ENCODE measurements at places on chromosomes 7 and 10.

- peaks cover 33% of the 10 kb centered on the region for H3K27me3 ChIP-seq
- no peak overlapping the region for H3K27ac ChIP-seq
- DNase-seq = no peak
- H3K4me1 ChIP-seq = peaks cover 3% of the 10 kb centered on the region
- H3K36me3 ChIP-seq = peaks cover 3% of the 10 kb centered on the region
Observed at GRCh38 chr10:49412571-49412970, 16.7 kb upstream of the DRGX start.

- no peaks in the 10 kb centered on the region for H3K4me1 ChIP-seq
- no peaks in the 10 kb centered on the region for H3K36me3 ChIP-seq
Observed at GRCh38 chr10:31204090-31204489, 114.9 kb upstream of the ZEB1 start.

DNA sequence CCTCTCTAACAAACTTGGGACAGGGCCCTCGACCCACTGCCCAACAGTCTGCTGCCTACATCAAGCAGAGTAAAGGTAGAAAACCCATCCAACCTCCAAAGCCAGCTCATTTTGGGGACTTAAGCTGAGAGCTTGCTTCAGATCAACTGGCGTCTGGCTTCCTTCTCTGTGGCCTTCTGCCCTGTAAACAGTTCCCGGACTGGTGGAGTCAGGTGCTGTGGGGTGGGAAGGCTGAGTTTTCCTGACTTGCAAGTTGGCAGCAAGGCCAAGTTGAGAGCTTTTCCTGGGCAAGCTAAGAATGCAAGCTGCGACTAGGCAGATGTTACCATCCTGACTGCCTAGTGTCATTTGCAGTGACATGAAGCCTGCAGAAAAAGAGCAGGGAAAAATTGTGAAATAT, 3.7 kb downstream of the GALNT17 start:
- no peaks in the 10 kb centered on the region for H3K4me1 ChIP-seq
- peaks cover 6% of the 10 kb centered on the region for H3K27me3 ChIP-seq
- no peak for DNase-seq
- H3K36me3 ChIP-seq = peaks cover 2% of the 10 kb centered on the region
- H3K27ac ChIP-seq = no peak overlapping the region
- H3K4me3 ChIP-seq = no peak overlapping the region

DNA sequence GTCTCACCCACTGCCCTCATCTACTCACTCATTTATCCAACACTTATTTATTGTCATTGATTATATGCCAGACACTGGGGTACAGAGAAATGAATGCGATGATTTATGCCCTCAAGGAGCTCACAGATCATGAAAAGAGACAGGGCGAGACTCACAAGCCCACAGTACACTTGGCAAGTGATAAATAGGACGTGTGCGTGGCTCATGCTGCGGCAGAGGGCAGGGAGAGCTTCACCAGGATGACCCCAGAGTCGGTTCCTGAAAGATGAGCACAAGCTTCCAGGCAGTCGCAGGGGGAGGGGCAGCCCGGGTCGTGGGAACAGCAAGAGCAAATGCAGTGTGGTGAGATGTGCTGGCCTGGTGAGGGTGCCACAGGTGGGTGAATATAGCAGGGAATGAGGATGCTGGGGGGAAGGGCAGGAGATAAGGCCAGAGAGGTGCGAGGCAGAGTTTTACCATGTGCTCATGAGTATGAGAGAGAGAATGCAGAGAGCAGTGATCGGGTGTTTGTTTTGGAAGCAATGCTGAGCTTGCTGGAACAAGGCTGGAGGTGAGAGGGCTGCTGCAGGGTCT, 70.9 kb downstream of the ATXN7L1 start:
- no peak for DNase-seq
- peak overlapping the region; percentile 51 for H3K4me3 ChIP-seq
- H3K36me3 ChIP-seq = peaks cover 9% of the 10 kb centered on the region
- peaks cover 69% of the 10 kb centered on the region for H3K4me1 ChIP-seq
- peak overlapping the region; percentile 92 for H3K27ac ChIP-seq

GRCh38 chr10:34731885-34732701, 83.0 kb downstream of the PARD3 start:
- no peaks in the 10 kb centered on the region for H3K36me3 ChIP-seq
- no peak for DNase-seq
- peaks cover 9% of the 10 kb centered on the region for H3K27me3 ChIP-seq

GRCh38 chr7:107898997-107899594, 8.1 kb downstream of the DLD start:
- H3K4me1 ChIP-seq = peaks cover 44% of the 10 kb centered on the region
- no peak overlapping the region for H3K4me3 ChIP-seq
- H3K27me3 ChIP-seq = no peaks in the 10 kb centered on the region
- DNase-seq = no peak

DNA sequence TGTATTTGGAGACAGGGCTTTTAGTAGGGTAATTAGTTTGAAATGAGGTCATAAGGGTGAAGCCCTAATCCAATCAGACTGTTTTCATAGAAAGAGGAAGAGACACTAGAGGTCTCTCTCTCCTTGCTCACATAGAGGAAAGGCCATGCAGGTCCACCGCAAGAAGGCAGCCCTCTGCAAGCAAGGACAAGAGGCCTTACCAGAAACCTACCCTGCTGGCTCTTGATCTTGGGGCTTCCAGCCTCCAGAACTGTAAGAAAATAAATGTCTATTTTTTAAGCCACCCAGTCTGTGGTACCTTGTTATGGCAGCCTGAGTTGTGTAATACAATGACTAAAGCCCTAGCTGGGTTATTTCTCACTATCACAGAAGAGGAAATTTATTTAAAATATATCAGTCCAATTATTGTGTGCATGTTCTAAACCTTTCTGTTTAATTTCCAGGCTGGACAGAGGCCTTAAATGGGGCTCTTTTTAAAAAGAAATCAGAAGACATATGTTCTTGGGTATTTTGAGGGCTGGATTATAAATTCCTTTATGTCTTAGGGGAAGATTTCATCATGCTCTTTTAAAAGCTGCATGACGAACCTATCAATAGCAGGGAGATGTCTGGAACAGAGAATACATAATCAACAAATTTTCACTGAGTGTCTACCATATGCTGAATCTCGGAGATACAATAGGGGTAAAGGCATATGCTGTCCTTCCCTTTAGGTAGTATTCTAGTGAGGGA, 12.9 kb upstream of the TMEM26 start:
- no peaks in the 10 kb centered on the region for H3K36me3 ChIP-seq
- DNase-seq = no peak
- H3K4me3 ChIP-seq = no peak overlapping the region
- no peak overlapping the region for H3K27ac ChIP-seq
- H3K4me1 ChIP-seq = no peaks in the 10 kb centered on the region

DNA sequence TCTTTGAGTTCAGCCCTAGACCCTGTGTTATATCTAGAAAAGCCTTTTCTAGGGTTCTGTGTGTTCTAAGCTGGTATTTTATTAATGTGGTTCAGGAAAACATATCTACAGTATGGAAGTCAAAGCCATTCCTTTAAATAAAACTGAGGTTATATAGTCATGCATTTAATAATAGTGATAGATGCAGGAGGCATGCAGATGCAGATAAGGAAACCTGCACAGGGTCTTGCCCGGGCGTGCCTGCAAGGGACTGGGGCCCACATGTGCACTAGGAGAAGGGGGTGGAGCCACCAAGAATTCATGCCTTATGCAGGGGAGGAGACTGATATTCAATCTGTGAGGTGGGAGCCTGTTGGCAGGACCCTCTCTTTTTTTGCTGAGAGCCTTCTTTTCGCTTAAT, 171.5 kb downstream of the PRPF18 start:
- no peak overlapping the region for H3K27ac ChIP-seq
- H3K36me3 ChIP-seq = no peaks in the 10 kb centered on the region
